ENCODE measurements at places on chromosomes 16 and 17.
A peak's percentile ranks its signal among the peaks of the same experiment; 100 is the strongest.

- DNase-seq = no peak
Observed at GRCh38 chr17:935485-935884, 44.1 kb downstream of the NXN start.

DNA sequence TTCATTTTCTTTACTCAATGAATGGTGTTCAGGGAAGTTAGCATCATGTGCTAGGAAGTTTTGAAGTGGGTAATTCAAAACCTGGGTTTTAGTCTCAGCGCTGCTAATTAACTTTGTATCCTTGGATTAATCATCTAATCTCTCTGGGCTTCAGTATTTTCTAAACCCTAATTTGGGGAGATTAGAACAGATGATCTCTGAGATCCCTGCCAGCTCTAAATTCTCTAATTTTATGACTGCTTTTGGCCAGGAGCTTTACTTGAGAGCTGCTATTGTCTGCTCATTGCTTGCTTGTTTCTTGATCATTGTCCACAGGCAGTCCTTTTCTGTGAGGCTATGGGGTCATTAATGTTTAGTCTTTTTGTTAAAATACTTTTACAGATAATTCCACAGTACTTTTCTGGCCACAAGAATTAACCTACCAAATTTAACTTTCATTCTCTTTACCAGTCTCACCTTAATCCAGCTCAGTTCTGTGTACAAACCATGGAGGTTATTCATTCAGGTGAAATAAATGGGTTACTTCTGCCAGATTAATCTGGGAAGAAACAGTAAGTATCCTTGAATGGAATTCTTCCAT is 28.4 kb upstream of the VWA3A start:
- DNase-seq = no peak

- DNase-seq = no peak
Observed at GRCh38 chr17:77756846-77757560, 201.5 kb upstream of the TNRC6C start.

DNA sequence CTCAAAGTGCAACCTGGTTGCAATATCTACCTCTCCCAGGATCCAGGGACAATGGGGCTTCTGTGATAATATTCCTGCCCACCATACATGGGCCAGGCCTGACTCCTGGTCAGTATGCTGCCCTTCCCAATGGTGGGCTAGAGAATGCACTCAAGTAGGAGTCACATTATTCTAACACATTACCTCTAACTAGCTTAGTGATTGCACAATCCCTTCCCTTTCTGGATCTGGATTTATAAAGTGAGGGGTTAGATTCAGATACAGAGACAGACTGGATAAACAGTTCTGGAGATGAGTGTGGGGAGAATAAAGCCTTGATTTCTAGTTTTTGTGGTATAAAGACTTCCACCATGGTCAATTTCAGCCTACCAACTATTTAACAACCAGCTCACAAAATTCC is 33.0 kb downstream of the LYRM1 start:
- DNase-seq = no peak

DNA sequence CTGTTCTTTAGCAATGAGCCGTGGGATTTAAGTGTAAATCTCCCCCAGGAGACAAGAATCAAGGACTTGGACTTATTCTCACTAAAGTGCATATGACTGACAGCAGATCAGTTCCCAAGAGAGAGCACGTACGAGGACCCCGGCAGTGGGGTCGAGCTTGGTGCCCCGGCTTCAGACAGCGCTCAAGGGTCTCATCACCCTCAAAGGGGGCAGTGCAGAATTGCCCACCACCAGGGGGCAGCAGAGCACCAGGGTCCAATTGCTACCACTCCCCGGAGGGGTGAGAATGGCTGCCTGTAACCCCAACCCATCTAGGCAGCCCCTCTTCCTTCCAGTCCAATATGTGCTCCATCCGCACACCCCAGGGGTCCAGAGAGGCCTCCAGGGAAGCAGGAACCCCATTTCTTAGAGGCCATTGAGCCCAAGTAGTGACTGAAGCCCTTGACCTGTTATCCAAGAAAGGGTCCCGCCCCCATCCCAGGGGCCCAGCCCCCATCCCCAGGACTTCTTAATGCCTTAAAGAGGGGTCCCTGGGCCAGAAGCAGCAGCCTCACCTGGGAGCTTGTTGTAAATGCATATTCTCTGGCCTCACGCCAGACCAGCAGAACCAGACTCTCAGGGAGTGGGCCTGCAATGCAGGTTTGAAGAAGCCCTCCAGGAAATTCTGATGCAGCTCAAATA is 86.1 kb downstream of the ZDHHC7 start:
- peak; percentile 55 for DNase-seq

DNA sequence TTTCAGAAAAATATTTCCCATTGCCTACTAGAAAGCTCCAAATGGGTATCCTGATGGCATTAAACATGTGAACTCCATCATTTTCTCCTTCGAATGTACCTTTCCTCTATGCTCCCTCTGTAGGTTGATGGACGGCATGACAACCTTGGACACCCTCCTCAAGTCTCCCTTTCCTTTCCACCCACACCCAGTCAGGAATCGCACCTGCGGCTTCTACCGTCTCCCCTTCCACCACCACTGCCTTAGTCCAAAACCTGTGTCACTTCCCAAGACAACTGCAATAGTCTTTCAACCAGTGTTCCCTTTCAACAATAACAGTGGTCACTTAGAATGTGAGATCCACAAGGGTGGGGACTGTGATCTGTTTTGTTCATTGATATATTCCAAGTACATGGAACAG is 233.1 kb upstream of the AXIN2 start:
- no peak for DNase-seq

DNA sequence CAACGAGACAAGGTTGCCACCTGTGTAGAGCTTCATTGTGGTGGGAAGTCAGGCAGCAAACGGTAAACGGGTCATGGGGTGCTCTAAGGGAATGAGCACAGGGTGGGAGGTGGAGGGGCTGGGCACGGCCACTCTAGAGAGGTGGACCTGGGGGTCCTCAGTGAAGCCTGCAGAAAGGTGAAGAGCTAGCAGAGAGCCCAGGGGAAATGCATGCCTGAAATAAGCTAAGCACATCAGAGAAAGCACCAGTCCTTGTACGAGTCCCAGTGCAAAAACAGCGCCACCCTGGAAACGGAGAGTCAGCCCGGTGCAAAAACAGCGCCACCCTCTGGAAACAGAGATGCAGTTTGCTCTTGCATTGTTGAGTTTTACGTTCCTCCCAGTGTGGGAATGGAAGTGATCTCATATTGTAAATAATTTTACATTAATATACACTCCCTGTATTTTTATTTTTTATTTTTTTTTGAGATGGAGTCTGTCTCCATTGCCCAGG is 65.0 kb downstream of the TBC1D16 start:
- DNase-seq = no peak

GRCh38 chr16:79602628-79603014 is 2.1 kb upstream of the MAF start:
- no peak for DNase-seq

- no peak for DNase-seq
Observed at GRCh38 chr16:73405851-73406250, 357.9 kb upstream of the ZFHX3 start.

- no peak for DNase-seq
Observed at GRCh38 chr16:89422527-89422904, 67.8 kb downstream of the ANKRD11 start.

- DNase-seq = no peak
Observed at GRCh38 chr17:60361889-60362288, 30.0 kb downstream of the USP32 start.

- no peak for DNase-seq
Observed at GRCh38 chr17:80877729-80878303, 113.8 kb upstream of the CHMP6 start.

- DNase-seq = no peak
Observed at GRCh38 chr17:65559804-65560627, 1.4 kb downstream of the AXIN2 start.

- no peak for DNase-seq
Observed at GRCh38 chr17:68942389-68942788, 12.8 kb downstream of the ABCA8 start.

DNA sequence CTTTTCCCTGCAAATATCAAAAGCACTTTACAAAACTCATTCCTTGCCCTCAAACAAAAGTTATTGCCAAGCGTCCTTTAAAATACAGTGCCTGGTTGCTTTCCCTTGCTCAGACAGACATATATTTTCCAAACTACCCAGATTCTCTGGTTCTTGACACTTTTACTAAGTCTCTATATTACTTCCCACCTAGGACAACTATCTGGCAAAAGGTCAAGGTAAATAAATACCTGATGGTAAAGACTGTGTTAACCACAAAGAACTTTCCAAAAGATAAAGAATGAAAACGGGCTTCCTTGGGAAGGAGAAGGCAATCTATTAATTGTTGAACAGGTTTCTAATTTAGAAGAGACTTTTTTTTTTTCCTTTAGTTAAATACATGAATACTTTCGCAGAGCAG is 1.9 kb downstream of the HS3ST3A1 start:
- DNase-seq = no peak

DNA sequence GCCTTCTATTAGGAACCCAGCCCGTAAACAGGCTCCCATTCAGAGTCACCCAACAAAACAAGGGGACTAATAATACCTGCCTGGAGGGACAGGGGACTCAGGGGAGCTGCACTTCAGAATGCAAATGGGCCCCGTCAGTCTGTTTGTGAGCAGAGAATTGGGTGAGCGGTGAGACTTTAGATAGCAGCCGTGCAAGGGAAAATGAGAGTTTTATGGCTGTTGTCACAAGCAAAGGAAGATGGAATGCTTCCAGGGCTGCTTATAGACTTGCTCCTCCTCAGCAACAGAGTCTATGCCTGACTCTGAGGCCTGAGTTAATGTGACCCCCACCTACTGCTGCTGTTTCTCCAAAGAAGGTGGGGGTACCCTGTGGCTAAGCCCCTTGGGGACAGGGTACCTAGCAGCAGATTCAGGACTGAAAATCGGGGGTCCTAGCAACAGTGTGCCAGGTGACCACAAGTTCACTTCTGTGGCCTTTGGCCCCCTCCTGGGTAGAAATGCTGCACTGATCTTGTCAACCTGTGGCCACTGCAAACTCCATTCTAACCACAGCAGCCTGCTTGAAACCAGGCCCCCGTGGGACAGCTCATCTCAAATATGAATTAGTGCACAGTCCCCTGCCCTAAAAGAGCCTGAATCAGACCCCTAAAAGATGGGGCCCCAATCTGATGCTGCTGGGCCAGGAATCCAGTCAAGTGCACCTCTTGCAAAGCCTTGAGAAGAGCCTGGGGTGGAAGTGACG is 126.4 kb downstream of the C16orf78 start:
- no peak for DNase-seq

- no peak for DNase-seq
Observed at GRCh38 chr16:49365711-49366509, 7.7 kb upstream of the C16orf78 start.

DNA sequence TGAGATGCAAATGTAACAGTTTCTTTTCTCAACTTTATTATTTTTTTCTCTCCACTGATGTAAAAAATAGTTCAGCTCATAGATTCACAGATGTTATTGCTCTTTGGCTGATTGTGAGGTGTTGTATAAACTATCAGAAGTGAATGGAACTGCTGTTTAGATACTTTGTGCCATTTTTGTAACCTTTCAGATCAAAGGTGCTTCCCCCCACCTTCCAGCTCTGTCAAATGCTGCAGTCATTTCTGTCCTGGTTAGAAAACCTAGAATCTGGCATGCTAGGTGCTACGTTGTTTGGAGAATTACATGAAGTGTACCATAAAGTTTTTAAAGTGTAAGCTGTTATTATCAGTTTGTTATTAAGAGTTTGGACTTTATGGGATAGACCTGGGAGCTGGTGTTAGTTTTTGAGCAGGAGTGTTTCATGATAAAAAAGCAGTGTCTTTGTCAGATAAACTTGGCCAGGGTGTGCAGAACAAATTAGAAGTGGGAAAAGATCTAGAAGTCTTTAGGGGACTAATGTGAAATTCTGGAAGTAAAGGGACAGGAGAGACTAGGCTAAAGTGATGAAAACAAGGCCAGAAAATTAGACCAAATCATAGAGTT is 1.8 kb upstream of the WIPI1 start:
- DNase-seq = no peak

DNA sequence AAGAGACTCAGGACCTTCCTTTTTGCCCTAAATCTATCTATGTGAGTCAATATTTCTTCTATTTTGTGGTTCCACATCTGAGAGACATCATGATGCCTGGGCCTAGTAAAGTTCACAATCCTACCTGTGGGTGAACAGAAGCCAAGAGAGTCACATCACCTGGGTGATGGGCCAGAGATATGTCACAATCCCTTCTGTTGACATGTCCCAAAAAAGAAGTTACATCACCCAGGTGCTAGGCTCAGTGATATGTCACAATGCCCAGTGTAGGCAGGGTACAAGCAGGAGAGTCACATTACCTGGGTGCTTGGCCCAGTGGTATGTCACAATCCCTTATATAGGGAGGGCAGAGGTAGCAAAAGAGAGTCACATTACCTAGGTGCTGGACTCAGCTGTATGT is 2101.9 kb downstream of the TP53TG3F start:
- no peak for DNase-seq

- peak; percentile 5 for DNase-seq
Observed at GRCh38 chr17:35088356-35088880, 24.9 kb upstream of the RFFL start.

GRCh38 chr17:48604770-48605329 is at the start of gene HOXB6:
HOXB6 (minus strand) TSS chr17:48604986; CDS start chr17:48598150, 6,836 bp downstream.
- no peak for DNase-seq

GRCh38 chr17:50109785-50110184 is 14.6 kb downstream of the PDK2 start:
- DNase-seq = no peak

DNA sequence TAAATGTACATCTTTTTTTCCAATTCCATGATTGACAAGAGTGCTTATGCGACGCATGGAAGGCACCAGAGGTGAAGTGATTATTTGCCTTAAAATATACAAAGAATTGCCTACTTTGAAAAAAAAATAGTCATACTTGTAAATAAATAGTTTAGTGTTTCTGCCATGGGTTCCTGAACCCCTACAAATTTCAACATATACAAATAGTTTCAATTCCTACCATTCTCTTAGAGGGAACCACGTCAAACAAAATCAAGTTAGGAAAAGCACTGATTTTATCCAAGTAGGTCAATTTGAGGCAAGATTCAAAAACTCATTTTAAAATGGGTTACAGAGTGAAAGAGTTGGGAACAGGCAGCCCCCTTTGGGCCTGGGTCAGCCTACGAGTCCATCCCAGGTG is 11.7 kb downstream of the CMTM3 start:
- no peak for DNase-seq

DNA sequence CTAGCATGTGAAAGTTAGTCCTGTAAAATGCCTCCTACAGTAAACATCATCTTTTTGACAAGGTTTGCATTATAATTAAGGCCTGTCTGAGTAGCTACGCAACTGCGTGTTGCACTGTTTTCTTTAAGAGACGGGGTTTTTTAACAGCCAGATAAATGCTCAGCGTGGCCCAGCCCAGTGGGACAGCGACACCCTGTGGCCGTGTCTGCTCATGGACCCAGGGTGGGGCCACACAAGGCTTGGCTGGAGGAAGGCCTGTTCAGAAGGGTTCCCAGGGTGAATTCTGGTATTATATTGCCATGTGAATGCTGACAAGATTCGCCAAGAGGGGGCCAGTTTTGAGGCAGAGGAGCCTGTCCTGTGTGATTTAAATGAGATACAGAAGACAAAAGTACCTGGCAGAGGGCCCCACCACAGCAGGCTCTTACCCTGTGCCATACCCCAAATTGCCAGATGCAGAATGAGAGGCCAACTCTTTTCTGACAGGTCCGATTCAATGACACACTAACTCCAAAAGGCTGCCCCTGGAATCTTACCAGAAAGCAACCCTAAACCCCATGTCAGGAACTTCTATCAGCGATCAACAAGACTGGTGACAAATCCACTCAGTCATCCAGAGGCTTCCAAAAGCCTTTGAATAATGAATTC is 65.9 kb upstream of the IRX6 start:
- DNase-seq = peak; percentile 48
